ENCODE measurements at places on chromosomes 2 and 18.

GRCh38 chr2:65749545-65749944 is 317.1 kb upstream of the SPRED2 start:
- no peak for DNase-seq

- no peak for DNase-seq
Observed at GRCh38 chr2:105403241-105403782, 4.5 kb upstream of the FHL2 start.

- DNase-seq: no peak
Observed at GRCh38 chr2:65997961-65998360, 437.0 kb upstream of the MEIS1 start.

DNA sequence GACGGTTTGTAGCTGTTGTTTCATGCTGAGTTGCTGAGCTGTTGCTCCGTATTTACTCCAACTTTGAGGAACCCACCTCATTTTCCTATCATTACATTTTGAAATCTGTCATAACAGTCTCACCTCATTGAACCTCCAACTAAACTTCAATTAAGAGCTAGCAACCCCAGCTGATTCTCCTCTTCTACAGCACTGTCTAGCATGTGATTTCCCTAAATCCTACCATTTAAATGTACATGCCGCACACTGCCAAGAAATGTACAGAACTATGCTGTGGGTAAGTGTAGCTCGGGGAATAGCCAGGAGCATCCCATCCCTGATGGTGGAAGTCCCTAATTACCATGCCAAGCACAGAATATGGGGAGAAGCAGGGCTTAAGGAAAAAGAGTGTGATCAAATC is 299.9 kb downstream of the AFF3 start:
- no peak for DNase-seq

DNA sequence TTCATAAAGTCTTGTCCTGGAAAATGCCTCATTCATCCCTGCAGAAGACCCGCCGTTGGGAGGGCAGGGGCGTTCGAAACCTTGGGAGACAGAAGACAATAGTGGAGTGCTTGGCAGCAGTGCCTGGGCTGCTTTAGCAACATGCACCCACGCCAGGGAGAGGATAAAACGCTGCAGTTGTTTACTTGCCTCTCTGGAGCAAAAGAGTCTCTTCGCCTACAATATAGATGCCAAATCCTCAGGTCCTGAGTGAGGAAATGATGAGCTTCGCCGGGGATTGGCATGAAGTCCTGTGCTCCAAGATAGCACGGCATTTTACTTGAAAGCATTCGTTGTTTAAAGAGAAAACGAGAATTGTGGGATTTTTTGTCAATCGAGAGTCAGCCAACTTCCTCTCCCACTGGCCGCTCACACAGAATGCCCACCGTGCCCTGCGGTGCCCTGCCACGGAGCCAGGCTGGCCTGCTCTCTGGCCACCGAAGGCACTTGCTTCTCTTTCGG is 152.5 kb upstream of the POU3F3 start:
- DNase-seq: no peak

GRCh38 chr2:212854116-212854515 is 297.3 kb downstream of the IKZF2 start:
- DNase-seq: no peak

- DNase-seq: no peak
Observed at GRCh38 chr2:43897492-43897891, 58.7 kb downstream of the ABCG8 start.

GRCh38 chr2:119112230-119112629 is 46.3 kb downstream of the C1QL2 start:
- no peak for DNase-seq

- peak; percentile 74 for DNase-seq
Observed at GRCh38 chr2:169928463-169928864, 101.2 kb downstream of the UBR3 start.

- no peak for DNase-seq
Observed at GRCh38 chr2:30362468-30363081, 84.5 kb upstream of the LCLAT1 start.

GRCh38 chr2:162245781-162246180 is 2.5 kb upstream of the FAP start:
- no peak for DNase-seq

- DNase-seq: peak; percentile 96
Observed at GRCh38 chr18:21163647-21164547, 52.3 kb upstream of the ROCK1 start.

DNA sequence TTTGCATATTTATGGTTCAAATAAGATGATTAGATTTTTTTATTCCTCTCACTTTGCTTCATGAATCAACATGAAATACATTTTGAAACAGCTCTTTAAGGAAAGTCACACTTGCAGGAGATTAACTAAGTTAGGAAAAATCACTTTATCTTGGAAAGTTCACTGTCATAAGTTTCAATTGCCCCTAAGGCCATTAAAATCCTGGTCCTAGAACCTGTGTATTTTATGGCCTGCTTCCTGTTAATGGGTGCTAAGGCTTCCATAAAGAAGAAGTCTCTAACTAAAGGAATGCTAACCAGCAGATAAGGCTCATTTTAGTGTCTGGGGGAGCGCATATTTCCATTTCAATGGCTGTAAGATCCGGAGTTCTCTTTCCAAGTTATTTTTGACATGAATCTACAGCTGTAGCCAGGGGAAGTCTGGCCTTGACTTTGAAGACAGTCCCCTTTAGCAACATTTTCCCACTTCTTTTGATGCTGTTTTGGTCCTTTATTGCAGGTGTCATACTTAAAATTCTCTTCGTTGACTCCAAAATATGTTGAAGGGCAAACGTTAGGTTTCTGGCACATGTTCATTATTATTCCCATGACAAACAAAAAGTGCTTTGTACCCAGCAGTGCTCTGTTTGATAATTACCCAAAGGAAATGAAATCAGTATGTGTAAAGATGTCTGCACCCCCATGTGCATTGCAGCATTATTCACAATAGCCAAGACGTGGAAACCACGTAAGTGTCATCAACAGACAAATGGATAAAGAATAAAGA is 34.4 kb upstream of the SH3BP4 start:
- no peak for DNase-seq

- DNase-seq: no peak
Observed at GRCh38 chr2:138421315-138421970, 80.1 kb upstream of the SPOPL start.

GRCh38 chr2:86037795-86038192 is 67.9 kb downstream of the POLR1A start:
- no peak for DNase-seq

- no peak for DNase-seq
Observed at GRCh38 chr2:217096474-217097225, 236.8 kb upstream of the TNP1 start.

- DNase-seq: no peak
Observed at GRCh38 chr18:77822632-77823031, 573.0 kb downstream of the GALR1 start.

DNA sequence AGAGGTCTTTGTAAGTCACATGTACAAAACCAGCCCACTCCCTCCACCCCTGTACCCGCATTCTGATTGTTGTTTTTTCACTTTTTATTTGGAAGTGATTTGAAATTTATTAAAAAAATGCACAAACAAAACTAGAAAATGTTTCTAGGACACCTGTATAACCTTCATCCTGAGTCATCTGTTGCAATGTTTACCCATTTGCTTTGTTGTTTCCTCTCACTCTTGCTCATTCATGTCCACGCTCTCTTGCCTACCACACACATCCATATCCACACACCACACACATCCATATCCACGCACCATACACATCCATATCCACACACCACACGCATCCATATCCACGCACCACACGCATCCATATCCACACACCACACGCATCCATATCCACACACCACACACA is 18.8 kb downstream of the ZNF407 start:
- no peak for DNase-seq

DNA sequence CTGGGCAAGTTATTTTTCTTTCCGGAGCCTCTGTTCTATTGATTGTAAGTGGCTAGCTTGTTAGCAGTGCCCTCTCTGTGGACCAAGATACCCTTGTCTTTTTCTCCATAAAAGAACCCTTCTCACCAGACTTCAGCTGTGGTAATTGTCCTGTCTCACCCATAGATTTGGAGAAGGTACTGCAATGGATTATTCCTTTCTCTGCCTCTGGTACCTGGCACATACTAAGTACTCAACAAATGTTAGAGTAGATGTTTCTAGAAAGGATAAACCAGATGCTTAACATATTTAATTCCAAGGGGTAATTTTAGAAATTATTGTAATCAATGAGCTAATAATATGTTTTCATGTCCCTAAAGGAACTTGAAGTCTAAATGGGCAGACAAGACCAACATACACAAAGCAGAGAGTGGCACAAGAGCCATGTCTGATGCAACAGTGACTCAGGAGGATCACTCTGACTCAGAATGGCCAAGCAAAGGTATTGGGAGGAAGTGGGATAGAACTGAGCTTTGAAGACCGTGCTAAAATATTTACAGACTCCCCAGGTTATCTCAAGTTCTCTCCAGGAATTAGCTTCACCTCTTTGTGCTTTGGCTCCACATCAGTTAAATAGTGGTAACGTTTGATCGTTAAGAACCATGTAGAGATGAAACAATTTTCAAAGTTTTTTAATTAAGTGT is 129.7 kb upstream of the OSR1 start:
- DNase-seq: no peak

All from suppressor macrophage (primary cell).